HepG2 (cell line): ENCODE measurements at places on chromosomes 4 and X. TPM values are rescaled to one million over a fixed set of nuclear protein-coding genes. Genes with fewer than 3 reads are reported as not detected.
A peak's percentile ranks its signal among the peaks of the same experiment; 100 is the strongest.

- no peak for DNase-seq
Observed at GRCh38 chr4:187714957-187715356, 280.6 kb upstream of the ZFP42 start.

GRCh38 chr4:160824481-160824880, 1339.3 kb downstream of the FSTL5 start:
- DNase-seq = no peak

DNA sequence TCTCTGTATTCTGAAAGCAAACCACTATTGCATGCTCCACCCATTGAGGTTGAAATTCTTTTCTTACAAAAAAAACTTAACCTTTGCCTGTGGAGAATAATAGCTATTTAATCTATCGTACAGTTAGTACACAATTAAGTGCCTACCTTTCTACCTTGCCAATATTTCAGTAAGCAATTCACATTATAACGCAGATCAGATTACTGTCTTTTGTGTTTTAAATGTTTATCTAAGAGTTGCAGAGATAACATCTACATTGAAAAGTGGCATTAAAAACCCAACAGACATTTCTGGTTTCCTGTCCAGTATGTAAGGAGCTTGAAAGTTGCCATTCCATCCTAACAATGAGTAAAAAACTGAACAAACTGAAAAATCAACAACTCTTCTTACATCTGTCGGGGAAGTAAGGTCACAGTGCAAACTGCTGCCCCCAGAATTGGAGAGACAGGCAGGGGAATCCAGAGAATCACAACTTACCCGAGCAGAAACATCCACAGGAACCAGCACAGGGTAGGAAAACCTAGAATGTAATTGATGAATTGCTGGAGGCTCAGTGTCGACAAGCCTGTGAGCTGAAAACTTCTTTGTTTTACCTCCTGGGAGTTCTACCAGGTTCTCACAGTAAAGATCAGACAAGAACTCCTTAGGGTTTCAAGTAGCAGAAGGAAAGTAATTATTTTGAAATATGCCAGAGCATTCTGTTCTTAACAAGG, 27.3 kb upstream of the ACSL4 start:
- DNase-seq = no peak

DNA sequence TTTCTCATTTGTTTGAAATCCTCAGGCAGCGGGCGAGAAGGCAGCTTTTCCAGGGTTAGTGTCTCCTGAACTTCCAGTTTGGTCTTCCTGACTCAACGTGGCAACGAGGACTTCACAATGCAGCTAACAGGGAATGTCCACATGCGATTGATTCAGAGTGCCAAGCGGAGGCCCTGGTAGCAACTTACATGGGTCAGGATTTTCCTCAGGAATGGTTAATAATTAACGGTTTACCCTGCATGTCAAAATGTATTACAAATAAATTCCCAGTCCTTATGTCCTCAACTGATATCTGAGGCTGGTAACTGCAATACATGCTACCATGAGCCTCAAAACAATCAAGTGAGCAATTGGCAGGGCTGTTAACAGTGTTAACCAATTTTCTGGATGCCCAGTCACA, 67.2 kb downstream of the MAP3K15 start:
- peak; percentile 15 for DNase-seq

GRCh38 chr4:7772711-7773385, 166.8 kb downstream of the AFAP1 start:
- no peak for DNase-seq

- DNase-seq = no peak
Observed at GRCh38 chr4:150411520-150411919, 170.4 kb upstream of the MAB21L2 start.

MXRA5 gene
- not detected in 2 replicates for total RNA-seq

ITM2A gene
- not detected in 2 replicates for total RNA-seq

GAGE2A gene
- total RNA-seq = not detected in 2 replicates

CENPU gene
- 35.8 and 39.5 TPM in 2 replicates for total RNA-seq
